ENCODE measurements at places on chromosomes 16 and 17.

- DNase-seq, result no peak
These were observed 34.2 kb downstream of the COPRS start for GRCh38 chr17:31824766-31825360.

DNA sequence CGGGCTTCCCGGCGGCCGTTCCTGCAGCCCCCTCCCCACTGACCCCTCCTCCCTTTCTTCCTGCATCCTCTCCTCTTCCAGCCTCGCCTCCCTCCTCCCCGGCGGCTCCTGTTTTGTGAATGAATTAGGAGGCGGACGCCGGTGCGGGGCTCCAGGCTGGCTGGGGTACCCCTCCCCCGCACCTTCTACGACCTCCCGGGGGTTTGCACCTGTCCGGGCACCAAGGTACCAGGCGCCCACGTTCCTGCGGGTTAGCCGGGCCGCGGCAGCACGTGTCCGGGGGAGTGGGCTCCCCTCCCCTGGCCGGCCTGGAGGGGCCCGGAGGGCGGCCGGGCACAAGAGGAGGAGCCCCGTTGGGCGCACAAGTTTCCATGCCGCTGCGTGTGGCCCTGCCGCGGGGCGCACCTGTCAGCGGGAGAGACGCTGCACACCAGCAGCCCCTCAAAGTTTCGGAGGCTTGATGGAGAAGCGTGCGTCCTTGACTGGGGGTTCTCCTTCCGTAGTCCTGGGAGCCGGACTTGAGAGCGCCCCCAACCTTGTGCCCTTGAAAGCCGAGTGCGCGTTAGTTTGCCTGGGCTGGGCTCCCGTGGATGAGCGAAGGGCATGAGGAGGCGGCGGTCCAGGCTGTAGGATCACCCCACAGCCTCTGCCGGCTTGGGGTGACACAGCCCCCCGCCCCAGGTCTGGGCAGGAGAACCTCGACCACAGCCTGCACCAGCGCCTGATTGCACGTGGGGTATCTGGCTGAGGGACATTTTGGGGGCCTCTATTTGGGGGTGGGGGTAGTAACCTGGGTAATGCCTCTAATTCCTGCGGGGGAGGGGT is 1.2 kb downstream of the HAS3 start:
- DNase-seq, result no peak

GRCh38 chr16:79093554-79093967 is 507.0 kb downstream of the MAF start:
- DNase-seq, result no peak

- DNase-seq, result no peak
These were observed 2.6 kb downstream of the BAIAP3 start for GRCh38 chr16:1335996-1336395.

GRCh38 chr16:82081264-82081663 is 46.2 kb downstream of the HSD17B2 start:
- no peak for DNase-seq

- DNase-seq, result no peak
These were observed 20.4 kb downstream of the ADGRG5 start for GRCh38 chr16:57562669-57563486.

DNA sequence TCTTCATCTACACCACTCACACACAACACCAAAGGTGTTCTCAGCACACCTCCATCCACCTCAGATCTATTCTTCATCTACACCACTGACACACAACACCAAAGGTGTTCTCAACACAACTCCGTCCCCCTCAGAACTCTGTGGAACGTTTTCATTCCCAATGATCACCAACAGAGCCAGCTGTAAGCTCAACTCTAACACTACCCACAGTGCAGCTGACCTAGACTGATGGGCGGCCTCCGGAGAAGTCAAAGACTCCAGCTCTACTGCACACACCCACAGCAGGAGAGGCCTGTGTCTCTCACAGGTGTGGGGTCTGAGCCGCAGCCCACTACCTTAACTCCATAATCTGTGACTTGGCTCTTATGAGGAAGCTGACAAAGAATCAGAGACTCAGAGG is 50.7 kb downstream of the ANKRD11 start:
- DNase-seq, result no peak

GRCh38 chr17:74569020-74570003 is 2.0 kb upstream of the CD300H start:
- DNase-seq, result no peak

DNA sequence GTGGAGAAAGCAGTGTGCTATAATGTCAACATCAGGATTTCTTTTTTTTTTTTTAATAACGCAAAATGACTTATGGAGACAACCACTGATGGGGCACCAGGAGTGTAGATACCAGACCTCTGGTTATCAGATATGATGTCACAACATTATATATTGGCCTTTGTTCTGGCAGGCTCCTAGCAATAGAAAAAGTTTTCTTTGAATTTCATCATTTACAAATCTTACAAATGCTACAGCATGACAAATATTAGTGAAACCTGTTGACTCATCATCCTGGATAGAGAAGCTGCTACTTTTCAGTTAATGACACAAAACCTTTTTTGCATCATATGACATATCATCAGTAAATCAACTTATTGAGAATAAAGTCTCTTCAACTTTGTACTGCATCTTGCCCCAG is 6.1 kb downstream of the THUMPD1 start:
- no peak for DNase-seq

DNA sequence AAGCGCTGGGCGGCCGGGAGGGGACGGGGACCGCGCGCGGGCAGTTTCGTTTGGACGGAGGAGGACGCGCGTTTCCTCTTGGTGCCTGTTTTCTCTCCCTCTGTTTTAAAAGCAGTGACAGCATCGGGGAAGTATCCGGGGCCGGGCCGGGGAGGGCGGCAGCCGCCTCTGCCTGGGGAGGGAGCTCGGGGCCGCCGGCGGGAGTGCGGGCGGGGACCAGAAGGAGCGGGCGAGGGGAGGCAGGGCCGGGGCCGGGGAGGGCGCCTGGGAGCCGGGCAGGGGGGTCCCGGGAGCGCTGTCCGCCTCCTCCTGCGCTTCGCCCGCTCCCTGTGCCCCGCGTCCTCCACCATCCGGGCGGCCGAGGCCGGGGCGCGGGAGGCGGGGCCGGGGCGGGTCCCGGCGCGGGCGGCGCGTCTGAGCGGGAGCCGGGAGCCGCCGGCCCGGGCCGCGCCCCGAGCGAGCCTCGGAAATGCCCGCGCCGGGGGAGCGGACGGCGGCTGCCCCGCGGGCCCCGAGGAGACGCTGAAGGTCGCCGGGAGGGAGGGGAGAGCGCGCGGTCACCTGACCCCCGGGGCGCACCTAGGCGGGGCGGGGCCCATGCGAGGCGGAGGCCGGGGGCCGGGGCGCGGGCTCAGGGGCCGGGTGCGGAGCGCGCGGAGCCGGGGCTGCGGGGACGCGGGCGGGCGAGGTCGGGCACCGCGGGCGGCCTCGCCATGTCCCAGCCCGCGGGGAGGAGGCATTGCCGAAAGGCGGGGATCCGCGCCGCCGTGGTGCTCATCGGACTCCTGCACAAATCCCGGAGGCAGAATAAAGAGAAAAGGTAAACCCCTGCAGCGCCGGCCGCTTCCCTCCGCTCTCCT is 57.3 kb downstream of the RAP1GAP2 start:
- no peak for DNase-seq
